GM19239 (cell line): ENCODE measurements at places on chromosomes 5 and 9.

- DNase-seq, result no peak
Measured at GRCh38 chr9:109812331-109812730, 32.3 kb downstream of the PALM2AKAP2 start.

- DNase-seq, result peak; percentile 73
Measured at GRCh38 chr5:77630114-77630680, 8.3 kb downstream of the OTP start.

GRCh38 chr5:143648696-143649095 is 163.3 kb upstream of the HMHB1 start:
- no peak for DNase-seq

GRCh38 chr5:98403131-98403530 is 370.3 kb upstream of the RGMB start:
- no peak for DNase-seq

DNA sequence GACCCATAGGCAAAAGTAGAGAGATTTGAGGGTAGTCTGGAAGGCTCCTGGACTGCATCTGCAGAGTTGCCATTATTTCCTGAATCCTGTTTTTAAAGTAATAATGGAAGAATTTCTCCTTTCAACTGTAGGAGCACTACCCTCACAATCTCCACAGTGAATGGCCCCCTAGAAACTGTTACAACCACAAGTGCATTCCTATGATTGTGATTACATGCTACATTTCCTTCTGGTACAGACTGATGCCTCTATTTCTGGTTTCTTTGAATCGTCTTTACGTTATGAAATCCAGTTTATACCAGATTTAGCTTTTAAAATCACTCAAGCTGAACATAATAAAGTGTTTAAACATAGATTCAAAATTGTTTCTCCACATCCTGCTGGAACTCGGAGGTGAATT is 49.4 kb downstream of the FRMPD1 start:
- no peak for DNase-seq

DNA sequence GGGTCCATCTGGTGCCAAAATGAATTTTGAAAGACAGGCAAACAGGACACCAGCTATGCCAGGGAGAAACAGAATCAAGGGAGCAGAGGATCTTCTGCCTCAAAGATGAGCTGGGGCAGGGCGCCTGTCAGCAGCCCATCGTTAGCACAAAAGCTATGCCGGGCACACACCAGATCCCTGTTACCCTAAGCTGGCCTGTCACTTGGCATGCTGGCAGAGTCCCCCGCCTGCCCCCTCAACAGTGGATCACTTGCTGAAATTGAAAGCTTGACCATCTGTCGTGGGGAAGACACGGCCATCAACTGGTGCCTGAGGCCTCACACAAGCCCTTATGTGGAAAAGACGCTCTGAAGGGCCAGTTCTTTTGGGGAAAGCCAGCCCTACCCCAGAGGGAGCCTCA is 256.4 kb downstream of the EBF1 start:
- DNase-seq, result no peak

- DNase-seq, result peak; percentile 65
Measured at GRCh38 chr5:94793113-94793815, 174.8 kb downstream of the SLF1 start.

DNA sequence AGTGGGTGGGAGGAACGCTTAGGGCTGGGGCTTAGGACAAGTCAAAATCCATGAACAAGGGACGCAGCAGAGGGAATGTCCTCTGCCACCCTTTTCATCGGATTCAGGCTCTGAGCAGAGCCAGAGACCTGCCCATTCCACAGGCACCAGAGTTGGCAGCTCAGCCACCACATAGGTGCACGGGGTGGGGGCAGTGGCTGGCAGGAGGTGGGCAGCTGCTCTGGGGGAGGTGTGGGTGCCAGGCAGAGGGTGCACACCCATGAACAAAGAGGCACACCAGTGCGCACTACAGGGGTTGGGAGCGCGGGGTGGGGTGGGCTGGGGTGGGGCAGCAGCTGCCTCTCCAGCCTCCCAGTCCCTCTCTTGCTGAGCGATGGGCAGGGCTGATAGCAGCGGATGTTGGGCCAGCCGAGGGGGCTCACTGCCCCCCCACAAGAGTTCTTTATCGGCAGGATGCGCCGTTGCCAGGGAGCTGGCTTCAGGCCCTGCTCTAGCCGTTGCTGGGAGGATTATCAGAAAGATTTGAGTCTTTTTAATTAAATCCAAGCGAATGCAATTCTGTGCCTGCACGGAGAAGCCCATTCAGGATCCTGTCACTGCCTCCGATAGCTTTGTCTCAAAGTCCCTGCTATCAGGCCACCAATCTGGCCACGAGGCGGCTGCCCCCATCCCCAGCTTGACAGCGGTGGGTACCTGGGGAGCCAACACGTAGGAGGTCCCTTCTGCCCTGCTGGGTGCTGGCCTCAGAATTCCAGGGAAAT is 64.3 kb upstream of the LMX1B start:
- DNase-seq, result no peak

- no peak for DNase-seq
Measured at GRCh38 chr5:854966-855743, 4.4 kb upstream of the ZDHHC11 start.

DNA sequence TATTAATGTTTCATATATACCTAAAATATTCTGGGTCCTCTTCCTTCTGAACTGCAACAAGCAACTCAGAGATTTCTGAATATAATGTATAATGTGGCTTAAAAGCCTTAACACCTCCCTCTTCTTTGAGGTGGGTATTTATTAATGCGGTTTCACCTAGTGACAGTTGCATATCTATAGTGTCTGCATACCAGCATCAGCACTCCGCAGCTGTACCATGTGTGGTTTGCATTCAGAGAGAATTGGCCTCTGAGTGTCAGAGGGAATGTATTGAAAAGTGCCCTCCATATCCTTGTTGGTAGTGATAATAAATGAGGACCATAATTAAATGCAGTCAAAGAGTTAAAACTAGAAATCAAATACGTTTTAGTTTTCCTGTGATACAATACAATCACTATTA is 256.6 kb upstream of the ARRDC3 start:
- no peak for DNase-seq

- no peak for DNase-seq
Measured at GRCh38 chr9:92404042-92404836, at the start of gene OGN. Gene OGN (minus strand): TSS chr9:92404578. CDS start chr9:92403407, 1,171 bp downstream.

DNA sequence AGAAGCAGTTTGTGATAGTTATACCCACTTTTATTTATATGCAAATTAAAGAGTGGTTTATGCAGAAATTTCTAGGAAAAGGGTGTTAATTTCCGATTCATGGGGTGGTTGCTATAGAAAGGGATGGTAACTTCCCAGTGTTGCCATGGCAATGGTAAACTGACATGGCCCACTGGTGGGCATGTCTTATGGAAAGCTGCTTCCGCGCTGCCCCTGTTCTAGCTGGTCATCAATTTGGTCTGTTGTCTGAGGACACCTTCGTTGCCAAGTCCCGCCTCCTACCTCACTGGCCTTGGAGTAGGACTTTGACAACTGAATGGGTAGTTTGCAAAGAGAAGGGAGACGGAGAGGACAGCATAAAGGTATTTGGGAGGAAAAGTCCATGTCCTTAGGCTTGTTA is 74.0 kb upstream of the SMIM23 start:
- no peak for DNase-seq

GRCh38 chr5:169923988-169924387 is 56.3 kb downstream of the INSYN2B start:
- no peak for DNase-seq

GRCh38 chr5:78519198-78519941 is 129.2 kb downstream of the LHFPL2 start:
- no peak for DNase-seq

DNA sequence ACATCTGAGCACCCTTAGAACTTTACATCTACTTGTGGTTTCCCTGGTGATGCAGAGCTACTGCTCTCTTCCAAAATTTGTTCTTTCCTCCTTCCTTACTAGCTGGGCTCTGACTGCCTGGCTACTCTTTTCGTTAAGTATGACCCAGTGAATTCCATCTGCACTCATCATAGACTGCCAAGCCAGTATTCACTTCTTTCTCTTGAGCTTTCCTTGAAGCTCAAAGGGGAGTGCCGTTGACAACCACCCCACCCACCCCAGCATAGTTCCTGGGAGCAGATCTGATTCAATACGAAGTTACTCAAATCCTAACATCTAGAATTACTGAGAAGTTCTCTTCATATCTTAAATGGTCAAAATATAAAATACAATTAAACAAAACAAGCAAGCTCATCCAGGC is 190.5 kb downstream of the ADAMTS12 start:
- DNase-seq, result no peak

DNA sequence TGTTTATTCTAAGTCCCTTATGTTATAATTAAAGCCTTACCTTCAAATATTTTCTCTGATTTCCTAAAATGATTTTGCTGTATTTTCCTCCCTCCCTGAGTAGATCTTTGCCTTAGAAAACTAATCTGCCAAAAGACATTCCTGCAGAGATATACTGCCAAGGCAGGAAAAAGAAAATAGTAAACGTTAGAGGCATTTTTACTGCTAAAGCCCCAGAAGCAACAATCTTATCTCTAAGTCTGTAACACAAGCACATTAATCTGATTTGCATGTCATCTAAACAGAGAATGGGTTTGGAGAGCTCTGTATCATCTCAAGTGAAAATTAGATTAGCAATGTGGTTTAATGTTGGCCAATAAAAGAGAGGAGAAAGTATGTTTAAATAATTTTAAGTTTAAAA is 847.7 kb downstream of the MAT2B start:
- no peak for DNase-seq
